ENCODE measurements at places on chromosomes 5 and 9.

DNA sequence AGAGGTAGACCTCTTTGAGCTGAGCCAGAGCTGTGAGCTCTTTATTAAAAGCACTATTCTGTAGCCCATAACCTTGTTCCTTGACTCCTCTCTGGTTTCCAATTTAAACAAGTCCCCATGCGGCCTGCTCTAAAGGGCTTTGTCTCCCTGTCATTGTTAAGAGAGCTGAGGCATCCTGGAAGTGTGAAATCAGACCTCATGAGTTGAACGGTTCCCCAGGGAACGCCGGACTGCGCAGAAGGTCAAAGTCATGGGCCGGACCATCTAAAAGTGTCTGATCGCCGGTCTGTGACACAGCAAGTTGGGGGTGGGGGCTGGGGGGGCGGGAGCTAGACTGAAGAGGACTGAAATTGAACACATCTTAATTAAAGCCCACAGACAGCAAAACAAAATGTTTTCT lies 265.8 kb downstream of the SLF1 start:
- DNase-seq, result no peak

DNA sequence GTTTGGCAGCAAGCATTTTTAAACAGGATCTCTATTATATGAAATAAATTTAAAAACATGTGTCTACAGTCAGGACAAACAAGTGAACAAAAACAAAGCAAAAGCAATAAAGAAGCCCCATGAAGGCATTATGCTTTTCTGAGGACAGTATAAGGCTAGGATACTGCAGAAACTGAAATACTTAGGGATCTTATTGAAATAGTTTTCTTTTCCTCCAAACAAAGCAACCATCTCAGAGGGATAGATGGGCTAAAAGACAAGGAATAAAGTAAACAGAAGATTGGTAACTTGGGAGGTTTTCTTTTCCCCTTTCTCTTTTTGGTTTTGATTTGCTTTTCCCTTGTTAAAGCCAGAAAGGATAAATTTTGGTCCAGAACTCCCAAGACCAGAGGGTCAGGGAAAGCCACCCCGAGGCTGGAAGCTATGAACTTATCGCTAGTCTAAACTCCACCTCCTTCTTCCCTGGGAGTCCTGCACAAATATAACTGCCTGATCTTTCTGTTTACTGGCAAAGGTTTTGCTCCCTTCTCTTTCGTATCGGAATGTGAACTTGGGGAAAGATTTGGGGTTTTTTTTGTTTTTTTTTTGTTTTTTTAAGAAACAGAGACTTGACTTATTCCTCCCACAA lies 164.0 kb downstream of the GHR start:
- no peak for DNase-seq

DNA sequence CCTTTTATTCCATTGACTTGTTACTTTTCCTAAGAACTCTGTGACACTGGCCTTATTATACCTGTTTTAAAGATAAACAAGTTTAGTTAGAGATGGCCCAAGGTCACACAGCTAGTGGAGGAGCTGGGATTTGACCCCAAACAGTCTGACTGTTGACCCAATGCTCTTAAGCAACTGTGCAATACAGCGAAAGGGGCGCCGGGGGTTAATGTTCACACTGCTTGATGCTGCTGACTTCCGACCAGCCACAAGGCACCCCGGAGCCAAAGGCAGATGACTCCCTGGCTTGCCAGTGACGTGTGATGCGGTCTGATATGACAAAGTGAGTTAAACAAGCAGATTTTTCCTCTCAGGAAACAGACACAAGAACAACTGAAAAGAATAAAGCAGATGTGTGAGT lies 23.9 kb downstream of the PIK3R1 start:
- peak; percentile 86 for DNase-seq

GRCh38 chr5:5800801-5801761 lies 378.6 kb downstream of the ICE1 start:
- no peak for DNase-seq

DNA sequence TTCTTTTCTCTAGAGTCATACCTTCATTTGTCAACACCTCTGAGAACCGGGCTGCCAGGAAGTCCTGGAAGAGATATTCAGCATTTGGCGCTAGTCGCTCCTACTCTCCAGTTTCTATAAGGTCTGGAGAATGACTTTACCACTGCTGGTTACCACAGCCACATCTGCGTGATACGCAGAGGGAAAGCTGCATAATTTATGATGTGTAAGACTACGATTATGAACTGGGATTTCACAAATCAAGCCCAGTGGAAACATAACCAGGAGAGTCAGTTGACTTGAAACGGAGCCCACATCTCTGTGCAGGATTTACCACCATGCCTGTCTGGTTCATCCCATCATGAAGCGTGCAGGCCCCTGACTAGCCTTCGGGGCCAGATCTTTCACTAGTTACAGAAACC lies 72.6 kb downstream of the FGF1 start:
- no peak for DNase-seq

GRCh38 chr9:89362647-89363310 lies 44.5 kb downstream of the SECISBP2 start:
- DNase-seq, result peak; percentile 56

DNA sequence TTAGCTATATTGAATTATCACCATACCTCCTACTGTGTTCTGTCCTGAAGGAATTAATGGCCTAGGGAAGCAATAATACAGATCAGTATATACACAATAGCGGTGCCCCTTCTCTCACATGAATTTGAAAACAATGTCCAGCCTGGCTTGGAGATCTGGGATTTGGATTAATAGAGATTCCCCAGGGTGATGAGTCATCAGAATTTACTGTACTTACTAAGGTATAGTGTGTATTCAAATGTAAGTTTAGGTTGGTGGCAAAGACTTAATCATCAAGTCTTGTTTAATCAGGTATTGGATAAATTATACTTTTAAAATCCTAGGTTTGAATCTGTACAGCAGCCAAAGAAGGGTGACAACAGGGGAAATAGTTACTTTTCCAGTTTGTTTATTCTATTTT lies 121.5 kb downstream of the FEM1C start:
- no peak for DNase-seq

- no peak for DNase-seq
Observed at GRCh38 chr5:89816038-89816437, 593.5 kb downstream of the CETN3 start.

GRCh38 chr5:55993013-55993412 lies 1.8 kb downstream of the IL6ST start:
- no peak for DNase-seq

- no peak for DNase-seq
Observed at GRCh38 chr5:37723162-37723961, 116.5 kb downstream of the GDNF start.

- no peak for DNase-seq
Observed at GRCh38 chr5:17147617-17148016, 69.8 kb upstream of the BASP1 start.

DNA sequence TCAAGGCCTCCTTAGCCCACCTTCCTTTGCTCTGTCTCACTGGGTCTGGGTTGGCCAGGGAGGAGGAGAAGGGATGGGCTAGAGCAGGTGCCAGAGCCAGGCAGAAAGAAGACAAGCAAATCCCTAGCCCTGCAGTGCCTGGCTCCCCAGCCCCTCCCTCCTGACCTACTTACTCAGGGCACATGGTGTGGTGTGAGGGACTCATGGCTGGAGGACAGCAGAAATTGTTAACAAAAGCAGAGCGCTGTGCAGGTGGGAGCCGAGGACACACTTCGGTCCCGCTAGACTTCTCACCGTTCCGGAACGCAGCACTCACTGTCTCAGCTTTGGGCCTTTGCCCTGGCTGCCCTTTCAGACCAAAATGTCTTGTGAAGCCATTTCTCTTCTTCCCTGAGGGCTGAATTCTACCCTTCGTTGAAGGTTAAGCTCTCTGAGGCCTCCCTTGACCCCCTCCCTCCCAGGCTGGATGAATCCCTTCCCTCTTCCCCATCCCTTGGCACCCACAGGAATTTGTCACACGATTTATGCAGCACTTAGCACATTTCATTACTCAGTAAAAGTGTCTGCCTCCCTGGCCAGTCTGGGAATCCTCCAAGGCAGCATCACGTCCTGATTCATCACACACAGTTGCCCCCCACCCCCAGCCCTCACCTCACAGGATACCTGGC lies 263.9 kb upstream of the TRPC7 start:
- DNase-seq, result no peak

DNA sequence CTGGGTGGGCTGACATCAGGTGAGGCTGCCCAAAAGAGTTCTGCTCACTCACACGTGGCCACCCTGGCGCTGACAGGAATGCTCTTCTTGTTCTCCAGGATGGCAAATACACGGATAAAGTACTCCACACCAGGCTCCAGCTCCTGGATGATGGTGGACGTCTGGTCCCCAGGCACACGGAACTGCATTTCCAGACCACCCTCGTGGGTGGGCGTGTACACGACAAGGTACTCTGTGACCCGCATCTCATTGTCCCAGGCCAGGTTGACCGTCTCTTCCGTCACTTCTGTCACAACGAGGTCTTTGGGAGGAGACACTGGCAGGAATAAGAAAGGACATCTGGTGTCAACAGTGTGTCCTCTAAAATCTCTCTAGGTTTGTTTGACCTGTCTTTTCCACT lies 33.8 kb downstream of the TNC start:
- DNase-seq, result no peak

- DNase-seq, result no peak
Observed at GRCh38 chr9:115157245-115157674, 39.3 kb upstream of the TNC start.

GRCh38 chr5:135234666-135235401 lies 164.2 kb downstream of the MACROH2A1 start:
- DNase-seq, result no peak

DNA sequence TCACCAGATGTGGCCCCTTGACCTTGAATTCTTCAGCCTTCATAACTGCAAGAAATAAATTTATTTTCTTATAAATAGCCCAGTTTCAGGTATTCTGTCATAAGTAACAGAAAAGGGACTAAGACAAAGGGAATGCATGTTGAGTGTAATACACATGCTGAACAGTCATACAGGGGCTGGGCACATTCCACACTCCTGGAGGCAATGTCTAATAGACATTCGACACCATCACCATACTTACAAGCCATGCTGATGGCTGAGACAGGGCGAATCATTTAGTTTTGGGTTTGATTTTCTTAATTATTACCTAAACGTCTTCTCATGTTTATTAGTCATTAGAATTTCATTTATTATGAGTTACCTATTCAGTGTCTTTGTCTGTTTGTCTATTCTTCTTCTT lies 68.5 kb downstream of the TENT4A start:
- no peak for DNase-seq

DNA sequence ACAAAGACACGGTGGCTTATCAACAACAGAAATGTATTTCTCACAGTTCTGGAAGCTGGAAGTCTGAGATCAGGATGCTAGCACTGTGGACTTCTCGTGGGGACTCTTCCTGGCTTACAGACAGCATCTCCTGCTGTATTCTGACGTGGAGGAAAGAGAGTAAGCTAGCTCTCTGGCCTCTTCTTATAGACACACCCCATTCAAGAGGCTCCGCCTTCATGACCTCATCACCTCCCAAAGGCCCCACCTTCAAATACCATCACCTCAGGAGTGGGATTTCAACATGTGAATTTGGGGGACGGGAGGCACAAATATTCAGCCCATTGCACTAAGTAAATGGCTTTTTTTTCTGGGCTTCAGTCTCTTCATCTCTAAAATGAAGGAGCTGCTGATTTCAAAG lies 27.6 kb downstream of the KCNMB1 start:
- no peak for DNase-seq

DNA sequence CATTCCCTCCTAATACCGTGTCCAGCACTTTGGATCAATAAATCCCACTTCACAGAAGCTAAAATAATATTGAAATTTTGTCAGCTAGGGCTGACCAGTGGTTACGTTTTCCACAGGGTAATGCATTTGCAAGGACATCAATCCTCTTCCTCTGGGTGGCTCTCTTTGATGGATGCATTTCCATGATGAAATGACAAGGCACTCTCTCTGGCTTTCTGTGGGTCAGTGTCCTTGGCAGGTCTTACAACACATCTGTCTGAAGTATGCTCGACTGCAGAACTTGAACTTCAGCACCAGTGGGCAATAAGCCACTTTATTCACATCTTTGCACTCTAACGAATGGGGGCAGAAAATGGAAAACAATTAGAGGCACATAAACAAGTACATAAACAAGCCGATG lies 330.1 kb downstream of the ADAMTS6 start:
- DNase-seq, result no peak

GRCh38 chr9:76620581-76620980 lies 143.7 kb upstream of the PCA3 start:
- no peak for DNase-seq

DNA sequence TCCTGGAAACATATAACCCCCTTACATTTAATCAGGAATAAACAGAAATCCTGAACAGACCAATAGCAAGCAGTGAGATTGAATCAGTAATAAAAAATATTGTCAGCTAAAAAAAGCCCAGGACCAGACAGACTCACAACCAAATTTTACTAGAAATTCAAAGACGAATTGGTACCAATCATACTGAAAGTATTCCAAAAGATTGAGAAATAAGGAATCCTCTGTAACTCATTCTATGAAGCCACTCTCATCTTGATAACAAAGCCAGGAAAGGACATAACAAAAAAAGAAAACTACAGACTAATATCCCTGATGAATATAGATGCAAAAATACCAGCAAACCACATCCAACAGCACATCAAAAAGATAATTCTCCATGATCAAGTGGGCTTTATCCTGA lies 714.0 kb downstream of the SEMA5A start:
- no peak for DNase-seq

Data from activated CD8-positive, alpha-beta memory T cell treated with anti-CD3 and anti-CD28 coated beads for 24 hours (primary cell).